Fibroblast of skin of abdomen (primary cell): ENCODE measurements at places on chromosomes 16 and 17.

- no peak for DNase-seq
These were observed 11.0 kb downstream of the ABCA3 start for GRCh38 chr16:2329532-2329931.

GRCh38 chr17:77516902-77517301 is 376.1 kb downstream of the SEC14L1 start:
- DNase-seq, result peak; percentile 68

GRCh38 chr17:38667099-38667786 is 7.5 kb downstream of the EPOP start:
- peak; percentile 61 for DNase-seq

DNA sequence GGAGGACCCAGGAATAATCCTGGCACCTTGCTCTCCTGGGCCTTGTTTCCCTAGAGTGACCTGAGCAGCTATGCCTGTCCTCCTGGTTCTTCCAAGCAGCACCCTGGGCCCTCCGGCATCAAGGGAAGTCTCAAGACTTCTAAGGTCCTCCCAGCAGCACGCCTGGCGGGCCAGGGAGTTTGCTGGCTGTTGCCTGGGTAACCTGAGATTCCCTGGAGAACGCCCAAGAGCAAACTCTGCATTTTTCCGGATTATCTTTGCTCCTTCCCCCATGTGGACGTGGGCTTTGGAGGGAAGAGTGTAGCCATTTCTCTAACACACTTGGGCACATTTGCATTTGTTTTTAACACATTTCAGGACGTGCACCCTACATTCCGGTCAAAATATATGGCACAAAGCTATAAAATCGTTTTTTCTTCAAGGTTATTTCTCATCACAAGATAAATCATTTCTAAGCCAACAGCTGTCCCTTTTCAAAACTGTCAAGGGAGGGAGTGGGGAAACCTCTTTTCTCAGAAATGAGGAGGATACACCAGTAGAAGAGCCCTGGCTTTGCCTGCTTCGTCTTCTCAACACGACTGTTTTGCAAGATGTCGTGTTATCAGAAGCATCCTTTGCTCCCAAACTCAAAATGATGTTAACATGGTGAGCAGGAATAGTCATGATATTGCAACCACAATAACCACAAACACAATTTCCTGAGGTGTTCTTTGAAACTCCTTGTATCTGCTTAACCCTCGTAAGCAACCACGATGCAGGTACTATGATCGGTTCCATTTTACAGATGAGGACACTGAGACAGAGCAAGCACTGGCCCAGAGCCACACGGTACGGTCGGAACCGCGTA is 116.5 kb downstream of the ADCY9 start:
- peak; percentile 66 for DNase-seq

- DNase-seq, result no peak
These were observed 26.8 kb upstream of the ST6GALNAC2 start for GRCh38 chr17:76612465-76612864.
